MCF 10A (cell line): ENCODE measurements at places on chromosomes 1 and 21. TPM values are rescaled to one million over a fixed set of nuclear protein-coding genes. Genes with fewer than 3 reads are reported as not detected.

Gene GBP3
- total RNA-seq, result 19.4 and 20.1 TPM in 2 replicates

Gene PGBD5
- 0.83 and 1.2 TPM in 2 replicates for total RNA-seq

Gene HRNR
- total RNA-seq, result not detected in 2 replicates

Gene NEGR1
- total RNA-seq, result 3.5 and 4.1 TPM in 2 replicates

Gene TNFRSF8
- not detected in 2 replicates for total RNA-seq

Gene BSND
- total RNA-seq, result not detected in 2 replicates

Gene ATP1A2
- total RNA-seq, result 0.07 TPM in 1 of 2 replicates, not detected in the other

Gene B3GALT2
- not detected in 2 replicates for total RNA-seq

Gene PRAMEF7
- total RNA-seq, result not detected in 2 replicates

Gene CTSE
- 0.79 and 0.81 TPM in 2 replicates for total RNA-seq

Gene DAB1
- not detected in 2 replicates for total RNA-seq

Gene EPHA8
- not detected in 2 replicates for total RNA-seq

Gene LRP8
- 21.5 and 21.8 TPM in 2 replicates for total RNA-seq

DNA sequence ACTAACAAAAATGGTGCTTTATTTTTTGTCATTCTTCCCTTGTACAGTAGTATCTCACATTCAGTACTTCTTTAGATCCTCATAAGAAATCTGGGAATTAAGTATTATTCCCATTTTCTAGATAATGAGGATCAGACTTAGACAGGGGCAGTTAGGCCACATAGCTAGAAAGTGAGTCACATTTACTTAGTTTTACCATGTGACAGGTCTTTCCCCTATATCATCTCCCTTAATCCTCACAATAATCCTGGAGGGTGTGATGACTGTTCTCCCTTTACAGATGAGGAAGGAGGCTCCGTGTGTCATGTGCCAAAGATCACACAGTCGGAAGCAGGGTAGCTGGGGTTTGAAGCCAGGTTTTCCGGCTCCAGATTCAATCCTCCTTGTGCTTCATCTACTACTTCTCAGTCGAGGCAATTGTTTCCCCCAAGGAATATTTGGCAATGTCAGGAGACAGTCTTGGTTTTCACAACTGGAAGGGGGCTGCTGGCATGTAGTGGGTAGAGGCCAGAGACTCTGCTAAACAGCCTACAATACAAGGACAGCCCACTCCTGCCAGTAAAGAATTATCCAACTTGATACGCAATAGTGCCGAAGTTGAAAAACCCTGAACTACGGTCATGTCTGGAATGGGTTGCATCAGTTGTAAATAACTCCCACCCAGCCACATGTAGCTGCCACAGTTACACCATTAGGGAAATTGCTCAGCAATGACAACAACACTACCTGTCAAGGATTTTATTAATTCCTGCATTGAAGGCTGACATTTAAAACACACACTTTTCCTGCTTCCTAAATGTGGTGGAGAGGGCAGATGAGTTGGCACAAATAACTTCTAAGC is 54.5 kb downstream of the C8B start:
- DNase-seq, result peak; percentile 33

GRCh38 chr1:3028531-3029282 is 7.4 kb downstream of the ACTRT2 start:
- no peak for DNase-seq

GRCh38 chr1:197951089-197951488 is 33.9 kb downstream of the LHX9 start:
- DNase-seq, result no peak

DNA sequence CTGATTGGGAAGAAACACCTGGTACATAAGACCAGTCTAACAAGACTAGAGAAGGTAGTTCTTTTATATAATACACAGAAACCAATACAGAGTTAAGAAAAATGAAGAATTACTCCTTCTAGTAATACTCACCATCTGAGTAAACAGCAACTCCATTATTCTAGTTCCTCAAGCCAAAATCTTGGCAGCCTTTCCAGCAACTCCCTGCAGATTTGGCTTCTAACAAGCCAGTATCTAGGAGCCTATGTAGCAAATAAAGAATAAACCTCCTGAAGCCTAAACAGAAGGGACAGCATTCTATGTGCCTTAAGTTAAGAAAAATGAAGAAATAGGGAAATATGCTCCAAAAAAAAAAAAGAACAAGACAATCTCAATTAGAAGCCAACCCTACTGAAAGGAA is 24.5 kb downstream of the ERO1B start:
- no peak for DNase-seq

GRCh38 chr1:150809651-150810050 is 1.6 kb upstream of the CTSK start:
- no peak for DNase-seq

- no peak for DNase-seq
These were observed 271.3 kb upstream of the B3GALT2 start for GRCh38 chr1:193457676-193458075.

GRCh38 chr1:227298512-227299240 is 19.6 kb downstream of the CDC42BPA start:
- DNase-seq, result no peak

- DNase-seq, result no peak
These were observed 550.6 kb downstream of the PTBP2 start for GRCh38 chr1:97271916-97272788.

DNA sequence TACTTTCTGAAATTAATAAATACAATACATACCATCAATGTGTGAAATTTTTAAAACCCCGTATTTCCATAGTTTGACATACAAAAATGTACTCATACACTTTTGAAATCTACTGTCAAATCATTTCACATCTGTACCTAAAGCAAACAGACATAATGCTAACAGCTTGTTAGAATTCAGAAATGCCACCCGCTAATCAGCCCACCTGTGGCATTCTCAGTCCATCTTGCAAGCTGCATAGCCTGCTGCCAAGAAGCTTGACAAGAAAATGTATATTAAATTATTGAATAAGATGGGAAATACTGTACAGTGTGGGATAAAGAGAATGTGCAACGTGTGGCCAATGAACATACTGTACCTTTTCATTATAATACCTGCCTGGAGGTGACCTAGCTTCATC is 55.1 kb downstream of the ZBTB18 start:
- DNase-seq, result no peak

DNA sequence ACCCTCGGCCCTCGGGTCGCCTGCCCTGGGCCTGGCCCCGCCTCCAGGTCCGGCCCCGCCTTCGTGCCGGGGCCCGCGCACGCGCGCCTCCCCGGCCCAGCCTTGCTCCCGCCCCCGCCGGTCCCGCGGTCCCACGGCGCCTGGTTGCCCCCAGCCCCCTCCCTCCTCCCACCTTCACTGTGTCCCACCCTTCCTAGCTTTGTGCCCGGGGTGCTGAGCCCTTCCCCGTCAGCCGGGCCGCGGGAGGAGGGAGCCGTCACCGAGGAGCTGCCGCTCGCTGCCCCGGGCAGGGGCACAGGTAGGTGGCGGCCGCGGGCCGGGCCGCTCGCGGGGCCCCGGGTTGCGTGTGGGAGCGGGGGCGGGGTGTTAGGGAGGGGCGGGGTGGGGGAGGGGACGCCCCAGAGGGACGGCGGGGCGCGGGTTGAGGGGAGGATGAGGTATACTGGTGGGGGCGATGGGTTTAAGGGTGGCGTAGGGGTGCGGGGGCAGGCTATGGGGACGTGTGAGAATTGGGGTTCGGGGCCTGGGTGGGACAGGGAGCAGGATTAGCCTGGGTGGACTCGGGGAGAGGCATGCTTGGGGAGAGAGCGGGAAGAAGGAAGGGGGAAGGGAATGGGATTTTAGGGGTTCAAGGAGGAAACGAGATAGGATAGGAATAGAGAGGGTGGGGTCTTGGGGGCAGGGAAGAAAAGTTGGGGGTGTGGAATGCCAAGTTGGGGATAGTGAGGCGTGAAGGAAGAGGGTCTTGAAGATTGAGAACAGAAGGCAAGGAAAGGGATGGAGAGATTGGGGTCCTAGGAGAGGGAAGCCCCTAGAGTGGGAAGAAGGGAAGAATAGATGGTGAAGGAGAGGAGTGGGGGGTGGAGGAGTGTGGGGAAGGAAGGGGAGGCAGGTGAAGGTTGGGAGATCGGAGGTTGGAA is at the start of gene LRRC42:
Gene LRRC42, plus strand, starts transcription at position 99 of the 920 bp plus-strand sequence. CDS start 5,650 bp downstream, outside the sequence.
- no peak for DNase-seq

- no peak for DNase-seq
These were observed 26.7 kb upstream of the LDLRAP1 start for GRCh38 chr1:25516686-25517085.

DNA sequence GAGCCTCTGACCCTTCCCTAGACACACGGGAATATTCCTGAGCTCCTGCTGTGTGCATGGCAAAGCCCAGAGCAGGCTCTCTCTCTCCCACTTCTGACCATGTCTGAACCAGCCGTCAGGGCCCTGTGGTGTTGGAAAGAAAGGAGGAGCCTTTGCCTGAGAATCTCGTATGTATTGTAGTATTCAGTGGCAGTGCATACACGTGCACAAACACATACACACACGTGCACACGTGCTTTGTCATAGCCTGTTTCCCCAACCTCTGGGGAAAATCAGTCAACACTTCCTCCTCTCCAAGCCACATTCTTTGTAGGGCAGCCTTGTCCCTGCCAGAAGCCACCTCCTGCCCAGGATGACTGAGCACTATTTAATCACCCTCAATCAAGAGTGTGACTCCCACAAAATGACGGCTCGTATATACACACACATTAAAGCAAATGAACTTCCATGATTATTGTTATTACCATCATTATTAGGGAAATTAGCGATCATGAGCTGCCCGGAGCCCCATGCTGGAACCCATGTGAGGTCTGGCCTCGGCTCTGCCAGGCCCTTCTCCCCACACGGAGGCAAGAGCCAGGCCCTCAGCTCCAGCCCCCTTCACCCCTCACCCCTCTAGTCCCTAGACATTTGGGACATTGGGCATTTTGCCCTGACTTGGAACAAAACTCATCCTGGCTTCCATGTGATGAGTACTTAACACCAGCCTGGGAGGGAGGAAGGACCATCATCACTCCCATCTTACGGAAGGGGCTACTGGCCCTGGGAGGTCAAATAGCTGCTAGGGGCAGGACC is 331.9 kb downstream of the NPHP4 start:
- no peak for DNase-seq

- no peak for DNase-seq
These were observed 5.0 kb downstream of the TOR1AIP2 start for GRCh38 chr1:179872558-179872957.

DNA sequence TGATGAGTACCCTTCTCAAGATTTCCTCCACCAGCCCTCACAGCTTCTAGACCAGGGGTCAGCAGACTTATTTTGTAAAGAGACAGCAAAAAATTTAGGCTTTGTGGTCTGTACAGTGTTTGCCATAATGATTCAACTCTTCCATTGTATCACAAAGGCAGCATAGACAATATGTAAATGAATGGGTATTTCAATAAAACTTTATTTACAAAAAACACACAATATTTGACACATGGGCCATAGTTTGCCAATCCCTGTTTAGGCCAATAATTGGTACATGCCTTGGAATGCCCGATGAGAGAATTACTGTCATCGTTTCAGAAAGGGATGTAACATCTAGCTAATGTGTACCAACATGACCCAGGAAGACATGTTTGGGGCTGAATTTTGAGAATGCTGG is 178.9 kb upstream of the GALNT2 start:
- no peak for DNase-seq

DNA sequence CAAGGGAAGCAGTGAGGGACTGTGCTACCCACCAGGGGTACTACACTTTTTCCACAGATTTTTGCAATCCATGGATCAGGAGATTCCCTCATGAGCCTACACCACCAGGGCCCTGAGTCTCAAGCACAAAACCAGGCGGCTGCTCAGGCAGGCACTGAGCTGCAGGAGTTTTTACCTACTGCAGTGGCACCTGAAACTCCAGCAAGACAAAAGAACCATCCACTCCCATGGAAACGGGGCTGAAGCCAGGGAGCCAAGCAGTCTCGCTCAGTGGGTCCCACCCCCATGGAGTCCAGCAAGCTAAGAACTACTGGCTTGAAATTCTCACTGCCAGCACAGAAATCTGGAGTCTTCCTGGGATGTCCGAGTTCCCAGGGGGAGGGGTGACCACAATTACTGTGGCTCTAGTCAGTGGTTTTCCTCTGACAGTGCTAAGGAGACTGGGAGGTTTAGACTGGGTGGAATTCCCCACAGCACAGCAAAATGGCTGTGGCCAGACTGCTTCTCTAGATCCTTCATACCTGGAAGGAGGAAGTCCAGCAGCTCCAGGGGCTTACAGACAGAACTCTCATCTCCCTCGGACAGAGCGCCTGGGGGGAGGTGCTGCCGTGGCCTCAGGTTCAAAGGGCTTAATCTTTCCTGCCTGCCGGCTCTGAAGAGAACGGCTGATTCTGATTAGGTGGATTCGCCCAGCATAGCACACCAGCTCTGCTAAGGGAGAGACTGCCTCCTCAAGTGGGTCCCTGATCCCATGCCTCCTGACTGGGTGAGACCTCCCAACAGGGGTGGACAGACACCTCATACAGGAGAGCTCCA is 437.8 kb downstream of the LTN1 start:
- no peak for DNase-seq

GRCh38 chr1:97379387-97380075 is 541.3 kb downstream of the DPYD start:
- peak; percentile 27 for DNase-seq

DNA sequence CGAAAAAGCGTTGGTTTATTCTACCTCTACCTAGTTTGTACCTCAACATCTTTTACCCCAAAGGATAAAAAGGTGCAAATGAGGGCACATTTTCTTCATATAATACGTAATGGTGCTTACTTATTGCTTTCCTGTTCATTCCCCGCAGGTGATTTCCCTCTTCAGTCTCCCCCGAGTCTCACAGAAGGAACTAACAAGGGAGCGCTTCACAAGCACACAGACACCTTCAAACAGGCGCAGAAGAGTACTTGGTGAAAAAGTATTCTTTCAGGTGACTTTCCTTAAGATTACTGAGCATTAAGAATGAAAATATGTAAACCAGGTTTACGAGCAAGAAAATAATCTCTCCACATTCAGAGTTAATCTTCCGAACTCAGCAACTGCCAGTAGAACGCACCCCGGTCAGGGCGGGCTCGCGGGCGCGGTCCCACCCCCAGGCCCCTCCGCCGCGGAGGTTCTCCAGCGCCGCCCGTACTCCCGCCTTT is 511 bp upstream of the RABGAP1L start:
- no peak for DNase-seq

DNA sequence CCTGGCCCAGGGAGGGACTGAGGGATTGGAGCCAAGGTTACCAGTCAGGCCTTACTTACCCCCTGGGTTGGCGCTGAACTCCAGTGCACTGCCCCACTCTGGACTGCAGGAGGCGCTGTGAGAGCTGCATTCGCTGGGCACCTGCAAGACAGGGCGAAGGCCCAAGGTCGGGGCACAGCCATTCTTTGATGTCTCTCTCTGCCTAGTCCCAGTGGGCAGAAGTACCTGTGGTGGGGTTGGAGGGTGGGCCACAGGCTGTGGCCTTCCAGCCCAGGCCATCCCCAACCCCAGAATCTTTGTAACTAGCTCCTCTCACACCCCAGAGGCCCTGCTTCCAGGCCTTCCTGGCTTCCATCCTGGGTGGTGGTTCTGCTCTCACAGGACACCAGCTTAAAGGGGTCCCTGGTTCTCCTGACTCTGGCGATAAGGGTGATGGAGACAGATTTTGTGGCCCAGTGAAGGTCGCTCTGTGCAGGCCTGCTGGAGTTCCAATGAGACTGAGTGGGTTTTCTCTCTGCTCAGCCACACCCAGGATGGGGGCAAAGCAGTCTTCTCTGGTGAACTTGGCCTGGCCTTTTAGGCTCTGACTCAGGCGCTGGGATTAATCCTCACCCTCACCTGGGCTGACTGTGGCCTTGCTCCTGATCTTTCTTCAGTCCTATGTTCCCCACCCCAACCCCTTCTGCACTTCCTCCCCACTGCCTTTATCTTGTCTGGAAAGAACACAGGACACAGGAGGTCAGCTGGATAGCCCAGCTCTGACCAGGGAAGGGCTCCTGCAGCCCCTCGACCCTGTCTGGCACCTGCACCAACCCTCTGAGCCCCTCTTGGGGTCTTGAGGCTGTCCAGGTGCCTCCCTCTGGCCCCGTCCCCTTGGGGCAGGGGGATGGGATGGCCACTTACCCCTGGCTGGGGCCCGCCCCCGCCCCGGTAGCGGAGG is 954 bp downstream of the MYOG start:
- DNase-seq, result peak; percentile 41

- no peak for DNase-seq
These were observed 136.4 kb downstream of the SETD4 start for GRCh38 chr21:35923971-35924370.
